ENCODE measurements at places on chromosomes 1 and 21.

- no peak for DNase-seq
Measured at GRCh38 chr1:20446796-20447195, 39.2 kb downstream of the CAMK2N1 start.

GRCh38 chr1:221912230-221912629 is 170.3 kb upstream of the DUSP10 start:
- no peak for DNase-seq

GRCh38 chr21:38440746-38441145 is 57.5 kb downstream of the ERG start:
- no peak for DNase-seq

- no peak for DNase-seq
Measured at GRCh38 chr21:43340491-43341377, 86.2 kb downstream of the SIK1 start.

GRCh38 chr1:212506666-212507065 is 73.9 kb downstream of the NENF start:
- no peak for DNase-seq

GRCh38 chr1:235329139-235329902 is 951 bp downstream of the GGPS1 start:
- peak; percentile 44 for DNase-seq

- DNase-seq: no peak
Measured at GRCh38 chr21:46159841-46160656, 4.7 kb upstream of the FTCD start.

- DNase-seq: no peak
Measured at GRCh38 chr1:186291271-186291670, 83.8 kb downstream of the TPR start.

GRCh38 chr1:61563611-61564010 is 161.3 kb downstream of the TM2D1 start:
- DNase-seq: no peak

GRCh38 chr1:5985250-5985649 is 7.0 kb downstream of the NPHP4 start:
- no peak for DNase-seq

- DNase-seq: no peak
Measured at GRCh38 chr1:48536477-48536876, 64.5 kb upstream of the SPATA6 start.

GRCh38 chr1:208544053-208544452 is 299.9 kb upstream of the PLXNA2 start:
- no peak for DNase-seq

GRCh38 chr1:7938070-7938469 is 2.6 kb downstream of the TNFRSF9 start:
- no peak for DNase-seq

DNA sequence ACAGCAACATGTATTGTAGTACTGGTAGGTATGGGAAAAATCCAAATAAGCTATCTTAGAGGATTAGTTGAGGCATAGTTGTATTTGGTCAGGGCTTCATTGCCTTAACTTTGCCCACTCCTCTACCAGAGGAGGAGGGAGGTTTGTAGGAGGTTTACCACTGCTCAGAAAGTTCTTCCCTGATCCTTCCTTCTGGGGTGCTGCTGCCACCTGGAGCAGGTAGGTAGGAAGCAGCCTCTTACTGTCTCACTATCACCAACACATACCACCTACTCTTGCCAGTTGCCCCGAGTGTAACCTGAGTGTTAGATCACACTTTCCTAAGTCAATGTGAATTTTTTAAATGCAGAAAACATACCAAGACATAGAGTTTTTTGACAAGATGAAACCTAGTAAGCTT is 24.1 kb upstream of the ZSWIM5 start:
- no peak for DNase-seq

DNA sequence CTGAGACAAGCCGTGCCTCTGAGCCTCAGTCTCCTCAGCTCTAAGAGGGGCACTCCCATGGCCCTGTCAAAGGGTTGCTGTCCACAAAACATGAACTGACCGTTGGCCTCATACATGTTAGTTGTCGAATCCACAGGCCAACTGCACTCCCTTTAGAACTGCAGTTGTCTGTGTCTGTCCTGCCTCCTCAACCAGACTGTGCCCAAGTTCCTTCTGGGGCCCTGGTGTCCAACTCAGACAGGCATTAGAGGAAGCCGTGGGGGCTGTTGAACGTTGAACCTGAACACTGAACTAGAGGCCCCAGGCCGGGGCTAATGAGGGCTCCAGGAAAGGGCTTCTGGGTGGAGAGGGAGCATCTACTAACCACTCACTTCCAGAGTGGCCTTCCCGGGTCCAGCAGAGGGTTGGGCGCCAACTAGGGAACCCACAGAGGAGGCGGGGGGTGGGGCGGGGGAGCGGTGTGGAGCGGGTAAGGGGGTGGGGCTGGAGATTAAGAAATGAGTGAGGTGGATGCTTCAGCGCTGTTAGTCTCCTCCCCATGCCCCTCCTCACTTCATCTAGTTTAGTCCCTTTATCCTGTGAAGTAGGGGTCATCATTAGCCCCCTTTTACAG is at the start of gene RAB42:
TSS of gene RAB42 (plus strand) at position 558 of the 613 bp plus-strand sequence. CDS start 247 bp downstream, outside the sequence.
- DNase-seq: peak; percentile 73

DNA sequence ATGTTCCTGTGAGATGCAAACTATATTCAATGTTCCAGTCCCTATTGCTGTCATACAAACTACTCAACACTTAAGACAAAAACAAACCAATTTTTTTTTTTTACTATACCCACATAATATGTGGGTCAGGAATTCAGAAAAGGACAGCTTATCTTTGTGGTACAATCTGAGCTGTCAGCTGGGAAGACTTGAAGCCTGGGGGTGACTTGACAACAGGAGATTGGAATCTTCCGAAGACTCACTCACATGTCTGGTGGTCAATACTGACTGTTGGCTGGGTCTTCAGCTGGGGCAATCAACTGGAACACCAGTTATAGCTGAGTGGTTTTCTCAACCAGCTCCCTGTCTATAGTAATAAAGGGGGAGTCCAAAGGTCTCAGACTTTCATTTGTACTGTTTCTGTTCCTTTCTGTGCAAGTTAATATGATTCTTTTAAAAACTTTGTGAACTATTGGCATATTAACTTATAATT is 81.7 kb upstream of the ATP1B1 start:
- peak; percentile 72 for DNase-seq

DNA sequence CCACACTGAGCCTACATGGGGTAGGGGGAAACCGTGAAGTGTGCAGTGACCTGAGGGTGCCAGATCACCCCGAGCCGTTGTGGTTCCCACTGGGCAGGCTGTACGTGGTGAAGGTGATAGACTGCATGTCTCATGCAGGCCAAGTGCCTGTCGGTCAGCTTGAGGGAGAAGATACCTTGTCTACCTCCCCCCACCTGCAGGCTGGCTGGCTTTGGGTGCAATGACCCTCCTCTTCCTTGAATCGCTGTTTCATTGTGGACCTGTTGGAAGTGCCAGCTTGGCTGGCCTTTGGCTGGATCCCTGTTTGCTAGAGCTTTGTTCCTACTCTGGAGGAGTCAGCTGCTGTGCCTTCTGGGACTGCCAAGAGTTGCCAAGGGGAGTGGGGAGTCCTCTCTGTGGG is 92.5 kb downstream of the GALNT2 start:
- DNase-seq: no peak

GRCh38 chr1:65278376-65279069 is 30.8 kb upstream of the DNAJC6 start:
- DNase-seq: no peak

DNA sequence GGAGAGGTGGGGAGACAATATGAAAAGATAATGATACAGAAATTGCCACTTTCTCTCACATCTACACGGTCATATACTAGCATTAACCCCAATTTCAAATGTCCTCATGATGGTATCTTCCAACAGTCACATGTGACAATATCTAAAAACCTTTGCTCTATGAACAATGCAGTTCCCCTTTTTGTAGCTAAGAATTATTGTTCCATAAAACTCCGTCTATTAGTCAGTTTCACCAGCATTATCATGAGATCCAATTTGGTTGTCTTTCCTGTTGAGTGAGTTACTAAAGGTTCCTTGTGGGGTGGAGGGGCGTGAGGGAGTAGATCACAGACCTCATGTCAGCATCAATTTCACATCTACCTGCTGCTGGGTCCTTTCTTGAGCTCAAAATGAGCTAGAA is 1.7 kb downstream of the TIAM1 start:
- no peak for DNase-seq

DNA sequence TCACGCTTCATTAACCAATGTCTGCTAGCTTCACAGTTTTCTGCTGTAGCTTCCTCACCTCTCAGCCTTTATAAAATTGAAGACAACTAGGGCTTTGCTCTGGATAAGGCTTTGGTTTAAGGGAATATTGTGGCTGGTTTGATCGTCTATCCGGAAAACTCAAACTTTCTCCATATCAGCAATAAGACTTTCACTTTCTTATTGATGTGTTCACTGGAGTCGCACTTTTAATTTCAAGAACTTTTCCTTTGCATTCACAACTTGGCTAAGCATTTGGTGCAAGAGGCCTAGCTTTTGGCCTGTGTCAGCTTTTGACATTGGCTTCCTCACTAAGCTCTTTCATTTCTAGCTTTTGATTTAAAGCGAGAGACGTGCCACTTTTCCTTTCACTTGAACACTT is 12.9 kb downstream of the COA6 start:
- no peak for DNase-seq

DNA sequence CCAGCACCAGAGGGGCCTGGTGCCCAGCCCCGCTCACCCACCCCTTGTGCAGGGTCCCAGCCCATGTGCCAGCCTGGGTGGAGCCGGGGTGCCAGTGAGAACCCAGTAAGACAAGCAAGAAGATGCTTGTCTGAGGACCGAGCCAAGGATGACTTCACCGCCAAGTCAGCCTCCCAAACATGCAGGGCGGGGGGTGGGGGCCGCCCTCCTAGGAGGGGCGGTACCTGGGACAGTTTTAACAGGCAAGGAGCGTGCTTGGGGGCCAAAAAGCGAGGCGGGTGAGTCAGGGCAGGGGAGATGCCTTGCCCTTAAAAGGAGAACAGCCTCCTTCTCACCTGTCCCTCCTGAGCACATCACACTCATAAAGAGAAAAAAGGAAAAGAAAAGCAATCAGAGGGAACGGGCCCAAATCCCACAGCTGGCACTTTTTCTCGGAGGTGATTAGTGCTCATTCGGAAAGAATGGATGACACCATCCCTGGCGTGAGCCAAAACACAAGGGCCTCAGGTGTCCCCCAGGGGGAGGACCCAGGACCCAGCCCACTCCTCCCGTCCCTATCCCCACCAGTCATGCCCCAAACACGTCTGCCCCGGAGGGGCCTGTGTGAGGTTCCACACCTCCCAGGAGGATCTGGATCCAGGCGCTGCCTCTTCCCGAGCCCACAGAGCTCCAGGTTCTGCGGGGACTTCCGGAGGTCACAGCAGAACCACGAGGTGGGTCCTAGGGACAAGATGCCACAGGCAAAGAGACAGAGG is 77.6 kb upstream of the IFFO2 start:
- no peak for DNase-seq

GRCh38 chr1:182113879-182114626 is 52.5 kb upstream of the ZNF648 start:
- no peak for DNase-seq

DNA sequence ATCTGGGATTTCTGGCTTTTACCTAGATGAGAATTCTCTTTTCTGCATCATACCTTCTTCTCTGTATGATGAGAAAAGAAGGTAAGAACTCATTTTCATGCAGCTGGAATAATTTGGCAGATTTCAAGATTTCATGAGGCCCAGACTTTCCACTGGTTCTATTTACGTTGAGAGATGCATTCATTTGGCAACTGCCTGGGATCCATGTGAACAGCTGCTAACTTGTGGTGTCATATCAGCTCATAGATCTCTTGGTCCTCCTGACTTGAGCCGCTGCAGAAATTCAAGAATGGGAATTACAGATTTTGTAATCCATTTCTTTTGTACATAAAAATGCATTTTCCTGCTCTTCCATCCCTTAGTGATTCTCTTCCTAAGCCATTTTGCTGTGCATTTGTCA is 17.1 kb upstream of the C1orf87 start:
- no peak for DNase-seq

DNA sequence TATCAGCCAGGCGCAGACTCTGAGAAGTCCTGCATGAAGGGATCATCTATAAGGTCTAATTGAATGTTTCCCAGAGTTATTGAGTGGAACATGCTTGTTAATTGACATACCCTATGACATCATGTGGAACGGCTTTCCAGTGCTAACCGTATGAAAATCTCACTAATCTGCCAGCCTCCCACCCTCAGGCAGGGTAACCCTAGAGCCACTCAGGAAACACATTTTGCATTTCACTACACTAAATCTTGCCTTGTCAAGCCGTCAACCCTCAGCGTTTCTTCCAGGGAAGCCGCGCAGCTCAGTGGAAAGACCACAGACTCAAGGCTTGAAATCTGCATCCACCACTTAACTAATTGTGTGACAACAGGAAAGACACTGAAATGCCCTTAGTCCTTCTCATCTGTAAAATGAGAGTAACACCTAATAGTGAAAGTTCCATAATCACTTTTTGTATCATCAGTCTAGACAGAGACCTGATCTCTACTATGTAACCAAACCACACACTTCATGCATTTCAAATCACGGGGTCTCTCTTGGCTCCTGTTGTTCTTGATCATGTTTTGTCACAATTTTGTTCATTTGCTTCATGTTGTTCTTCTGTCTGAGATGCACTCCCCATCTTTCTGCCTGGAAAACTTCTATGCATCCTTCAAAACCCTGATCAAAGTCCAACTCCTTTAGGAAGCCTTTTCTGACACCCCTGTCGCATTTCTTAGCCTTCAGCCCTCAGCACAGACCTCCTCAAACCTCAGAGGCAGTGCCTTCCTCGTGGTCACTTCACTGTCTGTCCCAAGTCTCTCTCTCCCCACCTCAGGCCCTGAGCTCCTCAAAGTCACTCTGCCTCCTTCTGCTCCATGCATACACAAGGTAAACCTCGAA is 246.5 kb downstream of the TOMM20 start:
- DNase-seq: peak; percentile 80

DNA sequence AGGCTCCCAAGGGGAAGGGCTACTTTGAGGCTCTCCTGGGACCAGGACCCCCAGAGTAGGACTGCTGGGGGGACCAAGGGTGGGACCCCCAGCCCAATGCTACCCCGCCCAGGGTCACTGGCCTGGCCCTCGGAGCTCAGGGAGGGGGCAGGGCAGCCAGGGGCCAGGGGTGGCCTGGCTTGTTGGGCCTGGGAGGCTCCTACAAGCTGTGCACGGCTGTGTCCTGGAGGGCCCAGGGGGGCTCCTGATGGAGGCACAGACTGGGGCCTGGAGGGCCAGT is 2.2 kb downstream of the HES4 start:
- no peak for DNase-seq

- no peak for DNase-seq
Measured at GRCh38 chr1:90841473-90841872, 124.4 kb upstream of the BARHL2 start.

GRCh38 chr21:14995226-14995625 is 69.6 kb downstream of the NRIP1 start:
- no peak for DNase-seq
